CD4-positive, alpha-beta T cell treated with Interferon alpha-2 for 1 hour (primary cell): ENCODE measurements at places on chromosomes 13 and 19.
A peak's percentile ranks its signal among the peaks of the same experiment; 100 is the strongest.

DNA sequence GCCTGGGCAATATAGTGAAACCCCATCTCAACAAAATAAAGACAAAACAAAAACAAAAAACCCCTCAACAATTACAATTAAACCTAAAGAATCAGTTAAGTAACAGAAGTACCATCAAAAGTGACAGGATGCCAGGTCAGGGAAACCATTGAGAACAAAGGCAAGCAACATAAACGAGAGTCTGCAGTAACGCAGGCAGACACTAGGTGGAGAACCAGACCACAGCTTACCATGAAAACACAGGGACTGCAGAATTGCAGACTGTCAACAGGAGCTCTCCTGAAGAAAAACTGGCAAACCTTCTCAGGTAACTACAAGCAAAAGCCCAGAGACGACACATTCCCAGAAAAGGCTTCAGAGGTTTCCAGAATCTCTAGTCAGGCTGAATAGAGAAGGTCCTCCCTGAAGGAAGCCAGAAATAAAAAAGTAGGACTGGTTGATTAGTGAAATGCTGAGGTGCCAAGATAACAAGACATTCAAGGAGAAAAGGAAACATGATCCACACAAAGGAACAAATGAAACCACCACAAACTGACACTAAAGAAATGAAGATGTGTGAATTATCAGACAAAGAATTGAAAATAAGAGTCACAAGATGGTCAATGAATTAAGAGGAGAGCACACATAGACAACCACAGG, 2.2 kb upstream of the ZNF665 start:
- peak; percentile 87 for DNase-seq

DNA sequence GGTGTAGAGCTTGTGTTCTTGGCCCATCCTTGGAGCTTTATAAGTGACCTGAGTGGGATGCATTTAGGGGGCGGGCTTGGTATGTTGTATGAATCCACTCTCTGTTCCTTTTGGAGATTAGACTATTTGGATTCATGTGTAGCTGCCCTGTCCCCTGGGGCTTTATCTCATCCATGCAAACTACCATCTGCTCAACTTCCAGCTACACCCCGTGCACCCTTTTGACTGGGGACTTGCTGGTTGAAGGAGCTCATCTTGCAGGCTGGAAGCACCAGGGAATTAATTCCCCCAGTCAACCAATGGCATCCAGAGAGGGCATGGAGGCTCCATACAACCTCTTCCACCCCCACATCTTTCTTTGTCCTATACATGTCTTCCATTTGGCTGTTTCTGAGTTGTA, 6.1 kb downstream of the CLEC4M start:
- no peak for DNase-seq

- DNase-seq, result no peak
Observed at GRCh38 chr13:21548577-21548976, 55.4 kb downstream of the MICU2 start.

- DNase-seq, result peak; percentile 47
Observed at GRCh38 chr19:17775245-17775927, 19.6 kb upstream of the B3GNT3 start.
